Left renal pelvis (tissue), 4 donors: ENCODE measurements at places on chromosomes 5 and 9. TPM values are rescaled to one million over a fixed set of nuclear protein-coding genes. Genes with fewer than 3 reads are reported as not detected.
A peak's percentile ranks its signal among the peaks of the same experiment; 100 is the strongest.

Gene CDH18
- 1.1 TPM for polyA plus RNA-seq

GRCh38 chr5:54844905-54845566, 140.4 kb downstream of the ESM1 start:
- DNase-seq, result peak; percentile 51

GRCh38 chr5:147930769-147931168, 24.4 kb upstream of the C5orf46 start:
- DNase-seq, result no peak

- no peak for DNase-seq
These were observed 156.0 kb downstream of the CDC42SE2 start for GRCh38 chr5:131419877-131420276.

Gene RPS14
- 1,824 TPM for polyA plus RNA-seq

GRCh38 chr9:121485623-121486022, 14.0 kb downstream of the GGTA1 start:
- DNase-seq, result no peak

- DNase-seq, result no peak
These were observed 13.7 kb downstream of the C1QTNF2 start for GRCh38 chr5:160356550-160357347.

GRCh38 chr9:87039809-87040392, 92.6 kb upstream of the GAS1 start:
- no peak for DNase-seq

DNA sequence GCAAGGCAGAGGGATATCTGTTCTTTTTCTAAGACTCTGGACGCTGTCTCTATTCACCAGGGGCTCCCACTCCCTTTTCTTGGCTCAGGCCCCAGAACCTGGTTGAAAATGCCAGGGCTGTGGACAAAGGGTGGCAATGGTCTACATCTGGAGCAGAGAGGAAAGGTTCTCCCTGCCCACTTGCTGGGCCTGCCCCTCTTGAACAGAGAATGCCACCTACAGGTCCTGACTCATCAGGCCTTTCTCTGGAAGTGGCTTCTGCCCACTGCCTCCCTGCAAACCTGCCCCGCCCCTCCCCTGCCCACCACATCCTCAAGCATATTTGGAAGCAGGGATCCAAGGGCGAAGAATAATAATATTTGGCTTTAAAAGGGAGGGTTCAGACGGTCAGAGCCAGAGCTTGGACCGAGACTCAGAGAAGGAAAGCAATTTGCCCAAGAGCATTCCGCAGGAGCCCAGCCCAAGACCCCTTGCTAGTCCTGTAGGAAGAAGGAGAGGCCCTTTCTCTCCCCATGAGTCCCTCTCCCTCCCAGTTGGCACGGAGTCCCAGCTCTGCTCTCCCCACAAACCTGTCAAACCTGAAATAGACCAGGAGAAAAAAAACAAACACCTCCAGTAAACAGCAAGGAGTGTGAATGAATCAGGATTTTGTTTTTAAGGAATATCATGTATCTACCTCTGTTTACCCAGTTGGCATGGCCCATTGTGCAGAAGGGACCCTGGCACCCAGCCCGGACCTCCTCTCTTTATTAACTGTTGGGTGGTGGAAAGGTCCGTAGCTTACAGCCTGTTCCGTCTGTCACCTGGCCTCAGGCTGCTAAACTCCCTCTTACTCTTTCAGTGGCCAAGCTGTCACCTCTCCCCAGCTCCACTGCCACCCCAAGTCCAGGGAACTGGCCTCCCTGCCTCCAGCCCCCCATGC, 37.7 kb upstream of the STXBP1 start:
- DNase-seq, result no peak
